ENCODE measurements at places on chromosomes 5 and 9. TPM values are rescaled to one million over a fixed set of nuclear protein-coding genes. Genes with fewer than 3 reads are reported as not detected.

DNA sequence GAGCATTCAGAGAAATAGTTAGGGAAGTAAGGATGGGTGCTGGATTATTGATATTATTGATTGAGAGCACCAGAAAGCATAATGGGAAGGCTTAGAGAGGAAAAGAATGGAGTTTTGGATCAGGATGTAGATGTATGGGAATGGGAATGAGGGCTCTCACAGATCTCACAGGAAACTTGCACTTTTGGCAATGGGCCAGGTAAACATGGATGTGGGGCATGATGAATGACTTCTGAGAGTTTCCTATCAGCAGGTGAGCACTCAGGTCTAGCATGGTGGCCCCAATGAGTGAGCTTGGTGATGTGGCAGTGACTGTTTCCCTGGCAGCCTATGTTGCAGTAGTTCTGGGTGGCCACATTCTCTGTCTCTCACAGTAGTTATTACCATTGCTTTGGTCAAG lies 283.8 kb downstream of the FBXL7 start:
- H3K4me1 ChIP-seq: no peaks in the 10 kb centered on the region
- H3K4me3 ChIP-seq: no peak overlapping the region
- no peaks in the 10 kb centered on the region for H3K36me3 ChIP-seq
- no peak for DNase-seq

ADCY2 gene
- 0.47 TPM for total RNA-seq

- H3K4me1 ChIP-seq: no peaks in the 10 kb centered on the region
- H3K27ac ChIP-seq: no peak overlapping the region
- no peaks in the 10 kb centered on the region for H3K27me3 ChIP-seq
- no peaks in the 10 kb centered on the region for H3K36me3 ChIP-seq
Measured at GRCh38 chr5:132364319-132364718, 5.2 kb upstream of the SLC22A5 start.

DNA sequence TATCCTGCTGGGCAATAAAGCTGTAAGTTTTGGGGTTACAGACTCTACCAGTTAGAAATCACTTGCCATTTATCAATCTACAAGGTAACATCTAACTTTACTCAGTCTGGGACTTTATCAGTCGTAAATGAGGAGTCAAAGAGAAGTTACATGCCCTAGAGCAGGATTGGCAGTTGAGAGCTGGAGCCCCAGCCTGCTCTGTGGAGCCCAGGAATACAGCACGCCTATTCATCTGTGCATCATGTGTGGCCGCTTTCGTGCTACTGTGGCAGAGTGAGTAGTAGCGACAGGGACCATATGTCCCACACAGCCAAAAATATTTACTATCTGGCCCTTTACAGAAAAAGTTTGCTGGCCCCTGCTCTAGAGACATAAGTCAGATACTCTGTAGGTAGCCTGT lies 152.5 kb upstream of the NTRK2 start:
- no peak overlapping the region for H3K4me3 ChIP-seq
- H3K4me1 ChIP-seq: no peaks in the 10 kb centered on the region
- no peaks in the 10 kb centered on the region for H3K27me3 ChIP-seq
- H3K36me3 ChIP-seq: no peaks in the 10 kb centered on the region

DNA sequence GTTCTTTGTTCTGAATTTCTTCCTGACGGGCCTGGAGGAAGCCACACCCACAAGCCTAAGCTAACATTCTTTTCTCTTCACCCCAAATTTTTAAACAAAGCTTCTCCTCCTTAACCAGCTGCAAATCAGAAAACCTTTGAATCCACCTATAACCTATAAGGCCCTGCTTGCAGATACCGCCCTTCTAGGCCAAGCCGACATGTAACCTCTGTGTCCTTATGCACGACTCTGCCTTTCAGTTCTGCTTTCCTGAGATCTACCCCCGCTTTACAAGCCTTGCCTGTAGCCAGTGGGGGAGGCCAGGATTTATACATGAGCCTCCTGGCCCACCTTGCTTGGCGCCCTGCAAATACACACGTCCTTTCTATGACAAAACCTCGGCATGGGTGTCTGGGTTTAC lies 19.3 kb downstream of the BRD9 start:
- H3K27me3 ChIP-seq: no peaks in the 10 kb centered on the region
- no peaks in the 10 kb centered on the region for H3K4me1 ChIP-seq
- DNase-seq: no peak
- H3K36me3 ChIP-seq: peaks cover 100% of the 10 kb centered on the region
- H3K27ac ChIP-seq: peak overlapping the region; percentile 37

HMCN2 gene
- 3.7 TPM for total RNA-seq

MRPL36 gene
- total RNA-seq: 35.1 TPM

WDR38 gene
- total RNA-seq: 3.6 TPM

DNA sequence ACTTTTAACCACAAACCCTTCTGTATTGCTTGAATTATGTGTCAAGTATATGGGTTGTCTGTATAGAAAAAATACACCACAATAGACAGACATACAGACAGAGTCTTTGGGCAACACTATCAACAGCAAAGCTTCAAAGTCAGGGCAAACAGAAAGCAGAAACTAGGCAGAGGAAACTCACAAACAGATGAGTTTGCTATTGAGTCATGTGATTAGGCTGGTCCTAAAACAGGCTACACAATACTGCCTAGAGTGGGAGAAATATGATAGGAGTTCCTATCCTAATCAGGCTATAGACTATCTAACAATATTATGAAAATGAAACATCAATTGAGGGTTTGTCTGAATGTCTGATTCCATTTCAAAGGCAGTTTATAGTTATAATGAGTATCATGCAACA lies 156.4 kb downstream of the EDIL3 start:
- no peaks in the 10 kb centered on the region for H3K36me3 ChIP-seq
- H3K4me3 ChIP-seq: no peak overlapping the region
- no peaks in the 10 kb centered on the region for H3K27me3 ChIP-seq
- H3K4me1 ChIP-seq: no peaks in the 10 kb centered on the region
- H3K27ac ChIP-seq: no peak overlapping the region

SPINK7 gene
- total RNA-seq: not detected

EGFLAM gene
- total RNA-seq: 2.6 TPM

LRRC19 gene
- total RNA-seq: not detected

THBS4 gene
- 11.5 TPM for total RNA-seq

GRCh38 chr5:40223884-40224402 lies 455.8 kb upstream of the PTGER4 start:
- no peaks in the 10 kb centered on the region for H3K4me1 ChIP-seq
- no peaks in the 10 kb centered on the region for H3K36me3 ChIP-seq
- no peak overlapping the region for H3K27ac ChIP-seq
- no peaks in the 10 kb centered on the region for H3K27me3 ChIP-seq

GRCh38 chr5:4636378-4636777 lies 503.8 kb upstream of the ADAMTS16 start:
- H3K4me1 ChIP-seq: no peaks in the 10 kb centered on the region
- no peaks in the 10 kb centered on the region for H3K36me3 ChIP-seq
- no peak for DNase-seq
- no peak overlapping the region for H3K4me3 ChIP-seq

- no peak overlapping the region for H3K27ac ChIP-seq
- no peaks in the 10 kb centered on the region for H3K36me3 ChIP-seq
- no peak overlapping the region for H3K4me3 ChIP-seq
Measured at GRCh38 chr5:58985759-58986158, 402.9 kb downstream of the RAB3C start.

SLC6A18 gene
- total RNA-seq: not detected

ECM2 gene
- total RNA-seq: 3.8 TPM

- no peak overlapping the region for H3K4me3 ChIP-seq
- H3K36me3 ChIP-seq: no peaks in the 10 kb centered on the region
- no peaks in the 10 kb centered on the region for H3K27me3 ChIP-seq
- H3K27ac ChIP-seq: no peak overlapping the region
- no peaks in the 10 kb centered on the region for H3K4me1 ChIP-seq
Measured at GRCh38 chr5:153546566-153546965, 56.1 kb downstream of the GRIA1 start.

SMIM33 gene
- not detected for total RNA-seq

DNA sequence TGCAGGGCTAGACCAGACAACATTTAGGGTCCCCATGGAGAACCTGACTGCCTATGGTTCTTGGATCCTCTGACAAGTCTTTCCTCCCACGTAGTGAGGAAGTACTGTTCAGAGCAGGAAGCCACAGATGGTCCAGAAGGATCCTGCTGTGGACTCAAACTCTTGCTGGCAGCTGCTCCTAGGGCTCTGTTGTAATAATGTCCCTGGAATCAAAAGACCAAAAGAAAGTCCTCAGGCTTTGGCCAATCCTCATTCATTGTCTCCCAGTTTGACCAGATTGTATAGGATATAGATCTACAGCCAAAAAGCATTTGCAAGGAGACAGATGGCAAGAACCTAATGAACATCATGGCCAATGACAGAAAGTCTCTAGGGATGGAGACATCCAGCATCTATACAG lies 53.9 kb downstream of the SEMA6A start:
- H3K27me3 ChIP-seq: no peaks in the 10 kb centered on the region
- H3K36me3 ChIP-seq: no peaks in the 10 kb centered on the region
- no peaks in the 10 kb centered on the region for H3K4me1 ChIP-seq
- no peak overlapping the region for H3K27ac ChIP-seq

CEP120 gene
- total RNA-seq: 17.9 TPM

DNA sequence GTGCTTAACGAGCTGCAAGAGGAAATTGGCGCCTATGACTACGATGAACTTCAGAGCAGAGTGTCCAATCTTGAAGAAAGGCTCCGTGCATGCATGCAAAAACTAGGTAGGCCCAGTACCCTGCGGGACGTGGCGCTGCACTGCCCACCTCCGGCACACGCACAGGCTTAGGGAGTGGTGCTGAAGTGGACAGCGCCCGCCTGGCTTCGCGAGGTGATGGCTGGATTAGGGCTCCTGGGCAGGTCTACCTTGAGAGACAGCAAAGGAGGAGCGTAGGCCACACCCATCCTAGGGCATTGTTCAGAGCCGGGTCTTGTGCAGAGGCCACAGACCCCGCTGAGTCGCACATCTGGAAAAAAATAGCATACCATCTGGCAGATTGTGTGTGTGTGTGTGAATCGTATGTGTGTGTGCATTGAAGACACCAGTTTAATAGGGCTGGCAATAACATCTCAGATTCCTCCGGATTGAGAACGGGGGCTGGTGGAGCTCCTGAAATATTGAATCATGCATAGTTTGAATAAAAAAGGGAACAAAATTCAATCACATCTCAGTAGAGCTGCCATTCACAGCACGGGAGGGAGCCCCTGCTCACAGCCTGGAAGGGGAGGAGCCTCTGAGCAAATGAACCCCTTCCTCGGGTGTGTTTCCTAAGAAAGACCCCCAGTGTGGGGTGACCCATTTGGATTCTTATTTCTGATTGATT lies 11.1 kb downstream of the OLFM1 start:
- no peaks in the 10 kb centered on the region for H3K36me3 ChIP-seq
- no peak overlapping the region for H3K4me3 ChIP-seq
- H3K27ac ChIP-seq: no peak overlapping the region
- no peaks in the 10 kb centered on the region for H3K4me1 ChIP-seq
- peak; percentile 45 for DNase-seq

GRCh38 chr5:139749242-139749641 lies 46.4 kb upstream of the PSD2 start:
- H3K27me3 ChIP-seq: peaks cover 90% of the 10 kb centered on the region
- H3K27ac ChIP-seq: no peak overlapping the region
- peaks cover 25% of the 10 kb centered on the region for H3K4me1 ChIP-seq
- no peak for DNase-seq
- no peaks in the 10 kb centered on the region for H3K36me3 ChIP-seq
- H3K4me3 ChIP-seq: no peak overlapping the region

GRCh38 chr5:165143741-165144140 lies 1638.3 kb downstream of the MAT2B start:
- H3K27ac ChIP-seq: no peak overlapping the region
- no peaks in the 10 kb centered on the region for H3K27me3 ChIP-seq
- DNase-seq: no peak

- H3K4me3 ChIP-seq: no peak overlapping the region
- no peaks in the 10 kb centered on the region for H3K4me1 ChIP-seq
- no peaks in the 10 kb centered on the region for H3K36me3 ChIP-seq
- H3K27ac ChIP-seq: no peak overlapping the region
Measured at GRCh38 chr5:133868946-133869518, 99.4 kb downstream of the C5orf15 start.

DNA sequence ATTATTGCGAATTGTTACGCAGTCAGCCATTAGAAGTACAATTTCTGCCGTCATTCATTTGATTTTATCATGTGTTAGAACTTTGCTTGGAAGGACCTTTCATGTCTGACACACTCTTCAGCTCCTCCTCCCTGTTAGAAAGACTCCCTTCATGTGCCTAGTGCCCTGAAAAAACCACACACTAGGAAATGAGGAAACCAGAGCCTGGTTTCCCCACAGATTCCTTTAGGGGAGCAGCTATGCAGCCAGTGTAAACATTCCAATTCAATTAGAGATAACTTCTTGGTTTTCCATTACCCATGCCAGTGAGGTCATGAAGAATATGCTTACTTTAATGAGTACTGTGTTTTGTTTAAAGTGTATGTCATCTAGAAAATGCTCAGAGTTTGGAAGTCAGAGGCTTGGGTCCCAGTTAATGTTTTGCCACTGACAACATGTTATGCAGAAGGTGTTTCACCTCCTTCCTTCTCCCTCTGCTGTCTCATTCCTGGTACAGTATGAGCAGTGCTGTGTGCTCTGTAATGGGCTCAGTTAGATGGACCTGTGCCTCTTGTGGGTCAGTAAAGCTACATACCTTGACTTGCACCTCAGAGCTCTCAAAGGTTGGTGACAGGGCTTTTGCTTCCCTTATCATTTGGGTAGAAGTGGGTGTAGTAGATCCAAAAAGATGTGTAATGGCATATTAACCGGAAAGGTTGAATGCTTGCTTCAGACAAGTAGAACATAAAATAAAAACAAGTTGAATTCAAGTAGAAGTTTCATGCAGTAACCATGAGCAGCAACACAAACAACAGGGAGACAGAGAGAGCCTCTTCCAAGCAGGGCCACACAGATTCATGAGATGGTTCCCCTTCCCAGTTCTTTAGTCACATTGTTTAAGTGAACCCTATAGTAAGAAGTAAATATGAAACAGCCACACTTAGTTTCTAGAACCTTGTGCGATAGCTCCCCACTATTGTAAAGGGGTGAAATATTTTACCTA lies 52.6 kb upstream of the TNFAIP8 start:
- no peaks in the 10 kb centered on the region for H3K27me3 ChIP-seq
- no peaks in the 10 kb centered on the region for H3K36me3 ChIP-seq
- peaks cover 7% of the 10 kb centered on the region for H3K4me1 ChIP-seq
- H3K27ac ChIP-seq: peak overlapping the region; percentile 63

NKD2 gene
- total RNA-seq: 61.5 TPM
